ENCODE measurements at places on chromosomes 1 and 21. TPM values are rescaled to one million over a fixed set of nuclear protein-coding genes. Genes with fewer than 3 reads are reported as not detected.

The KCNT2 gene
- total RNA-seq: 0.07 TPM

The OVAAL gene
- 0.09 TPM for total RNA-seq

The GJA5 gene
- 0.05 TPM for total RNA-seq

The RXFP4 gene
- total RNA-seq: not detected

The SLC16A4 gene
- 38.5 TPM for total RNA-seq

The PDE9A gene
- 1.6 TPM for total RNA-seq

The PLEKHM2 gene
- total RNA-seq: 24.9 TPM

The ANKRD65 gene
- total RNA-seq: not detected

The GJA9 gene
- 0.07 TPM for total RNA-seq

The MMP23B gene
- total RNA-seq: 0.52 TPM

The CLEC20A gene
- not detected for total RNA-seq

The PIP5K1A gene
- 49.8 TPM for total RNA-seq

The FAM110D gene
- not detected for total RNA-seq

The FAM163A gene
- total RNA-seq: not detected

The SPRR3 gene
- total RNA-seq: not detected

The TRIM17 gene
- not detected for total RNA-seq

The HMGN2 gene
- total RNA-seq: 333 TPM

The OR14K1 gene
- total RNA-seq: not detected

The MRTO4 gene
- 67.6 TPM for total RNA-seq

The AGRN gene
- total RNA-seq: 108 TPM

The SHISAL2A gene
- 0.34 TPM for total RNA-seq

The LCE1D gene
- total RNA-seq: not detected

The LMX1A gene
- not detected for total RNA-seq

The AADACL4 gene
- total RNA-seq: not detected

The PALMD gene
- 0.46 TPM for total RNA-seq

The OLFML3 gene
- 4.1 TPM for total RNA-seq

The RBM11 gene
- not detected for total RNA-seq

The NPHS2 gene
- not detected for total RNA-seq

The SPATA45 gene
- total RNA-seq: not detected

The AADACL3 gene
- total RNA-seq: not detected

The SLC44A5 gene
- 0.03 TPM for total RNA-seq

The DYRK3 gene
- 9.6 TPM for total RNA-seq

The OR2T11 gene
- not detected for total RNA-seq

The PSMG1 gene
- 95.0 TPM for total RNA-seq

The GBP1 gene
- 0.07 TPM for total RNA-seq

The VANGL1 gene
- 24.6 TPM for total RNA-seq

The HES4 gene
- 52.6 TPM for total RNA-seq

The NBPF3 gene
- total RNA-seq: 8.0 TPM

Measured in A549 treated with GW870086 at 1 μM for 4 hours (cell line).